ENCODE measurements at places on chromosomes 7 and 10.

- DNase-seq, result no peak
These were observed 12.8 kb downstream of the C7orf57 start for GRCh38 chr7:48048113-48048512.

DNA sequence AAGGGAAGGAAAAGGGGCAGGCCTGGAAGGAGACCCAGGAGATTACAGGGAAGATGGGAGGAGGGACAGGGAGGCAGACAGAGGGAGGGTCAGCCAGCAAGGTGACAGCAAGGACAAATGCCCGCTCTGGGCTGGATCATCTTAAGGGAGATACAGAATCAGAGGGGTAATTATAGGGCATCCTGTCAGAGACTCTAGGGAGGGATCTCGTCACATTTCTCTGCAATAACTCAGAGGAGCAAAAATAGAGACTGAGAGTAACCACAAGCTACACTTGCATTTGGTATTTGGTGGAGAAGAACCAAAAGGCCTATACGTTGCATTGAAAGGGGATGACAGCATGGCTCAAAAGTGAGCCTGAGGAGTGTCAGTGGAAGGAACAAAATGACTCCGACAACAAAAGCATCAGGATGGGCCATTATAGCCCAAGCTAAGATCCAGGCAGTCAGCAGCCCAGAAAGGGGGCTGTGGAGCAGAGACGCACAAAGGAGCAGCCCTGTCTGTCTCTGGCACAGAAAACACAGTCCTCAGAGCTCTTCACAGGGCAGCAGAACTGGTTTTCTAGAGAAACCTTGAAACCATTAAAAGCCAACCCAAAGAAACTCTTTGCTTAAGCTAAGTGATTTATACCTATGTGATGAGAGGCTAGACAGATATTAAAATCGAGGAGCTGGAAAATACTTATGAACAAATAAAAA is 430.2 kb upstream of the VSTM2A start:
- no peak for DNase-seq

DNA sequence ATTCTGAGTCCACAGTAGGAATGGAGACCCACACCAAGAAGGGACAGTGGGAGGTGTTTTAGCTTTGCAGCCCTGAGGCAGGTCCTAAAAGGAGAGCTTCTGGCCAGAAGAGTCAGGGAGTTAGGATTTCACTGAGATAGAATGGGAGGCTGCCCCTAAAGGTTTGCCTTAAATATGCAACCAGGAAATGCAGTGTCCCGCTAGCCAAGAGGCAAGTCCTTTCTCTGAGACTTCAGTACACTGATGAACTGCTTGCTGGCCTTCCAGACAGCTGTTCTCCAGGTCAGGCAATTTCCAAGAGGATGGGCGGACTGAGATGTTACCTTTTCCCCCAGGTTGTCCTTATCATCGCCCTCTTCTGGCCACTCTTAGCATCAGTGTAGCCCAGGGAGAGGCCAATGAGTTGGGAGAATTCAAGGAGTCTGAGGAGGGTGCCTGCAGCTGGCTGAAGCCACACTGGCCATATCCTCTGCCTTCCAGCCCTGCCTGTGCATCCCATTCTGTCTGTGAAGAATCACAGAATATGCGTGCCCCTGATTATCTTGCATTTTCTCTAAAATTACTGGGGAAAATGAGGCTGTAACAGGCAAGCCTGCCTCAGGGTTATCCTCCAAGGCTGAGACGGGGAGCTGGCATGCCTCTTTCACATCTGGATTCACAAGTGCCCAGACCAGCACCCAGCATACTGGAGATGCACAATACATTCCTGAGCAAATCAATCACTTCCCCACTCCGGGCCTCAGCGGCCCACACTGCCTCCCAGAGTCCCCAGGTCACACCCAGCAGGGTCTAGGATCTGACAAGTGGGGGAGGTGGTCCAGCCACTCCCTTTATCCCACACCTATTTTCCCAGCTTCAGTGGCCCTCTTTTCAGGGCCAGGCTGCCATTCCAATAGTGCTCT is 2.4 kb downstream of the TLL2 start:
- peak; percentile 64 for DNase-seq

DNA sequence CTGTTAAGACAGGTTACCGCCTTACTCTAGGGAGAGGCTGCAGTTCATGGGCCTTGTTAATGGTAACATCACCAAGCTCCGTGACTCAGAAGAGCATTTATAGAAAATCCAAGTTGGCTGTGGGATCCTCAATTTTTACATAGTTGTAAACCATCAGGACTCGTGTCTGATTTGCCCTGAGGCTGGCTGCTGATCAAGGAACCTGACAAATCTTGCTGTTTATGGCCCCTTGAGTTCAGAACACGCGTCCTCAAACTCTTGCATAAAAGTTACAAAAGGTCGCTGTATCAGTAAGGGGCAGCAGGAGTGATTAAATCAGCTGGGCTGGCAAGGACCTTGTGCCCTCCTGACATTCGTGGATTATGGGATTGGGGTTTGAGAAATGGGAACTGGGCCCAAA is 4.6 kb downstream of the SLC13A4 start:
- DNase-seq, result no peak

All from endothelial cell (in vitro differentiated cells).